Activated T-helper 9 cell treated with anti-CD3 and anti-CD28 coated beads, Interleukin-2, amount 50 U/mL, for 16 hours (primary cell): ENCODE measurements at places on chromosomes 12 and 14.

- DNase-seq = no peak
Observed at GRCh38 chr12:131673888-131674257, 37.0 kb upstream of the SFSWAP start.

- no peak for DNase-seq
Observed at GRCh38 chr12:18054925-18055619, 34.9 kb downstream of the RERGL start.

- no peak for DNase-seq
Observed at GRCh38 chr12:42921741-42922504, 332.4 kb upstream of the PRICKLE1 start.

- DNase-seq = no peak
Observed at GRCh38 chr12:57097554-57097835, 8.6 kb downstream of the NAB2 start.

DNA sequence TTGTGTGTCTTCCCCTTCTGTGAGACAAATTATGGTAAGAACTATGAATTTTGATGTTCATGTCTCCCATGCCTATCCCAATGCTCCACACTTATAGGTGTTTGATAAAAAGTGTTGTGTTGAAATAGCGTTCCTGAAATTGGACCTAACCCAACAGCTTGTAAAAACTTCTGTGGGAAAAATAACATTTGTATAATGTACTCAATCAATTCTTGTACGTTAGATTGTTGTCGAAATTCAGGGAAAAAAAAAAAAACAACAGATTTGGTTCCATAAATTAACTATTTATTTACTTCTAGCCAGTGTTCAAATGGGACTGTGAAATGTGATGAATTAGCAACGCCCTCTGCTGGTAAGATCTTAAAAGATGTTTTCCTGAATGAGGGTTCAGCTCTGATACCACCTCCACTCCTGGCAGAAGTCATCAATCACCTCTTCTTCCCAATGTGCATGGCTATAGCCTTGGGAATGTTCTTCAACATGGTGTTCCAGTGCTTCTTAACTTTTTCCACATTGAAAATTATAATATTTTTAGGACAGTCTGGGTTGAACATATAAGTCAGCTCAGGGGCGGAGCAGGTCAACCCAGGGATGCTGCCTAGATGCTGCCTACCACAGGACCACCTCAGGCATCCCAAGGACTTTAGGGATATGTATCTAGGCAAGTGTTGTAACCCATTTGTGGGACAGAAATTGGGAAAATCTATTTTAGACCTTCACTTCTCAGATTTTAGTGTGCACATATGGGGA lies 170.6 kb downstream of the OTOGL start:
- DNase-seq = no peak

- DNase-seq = no peak
Observed at GRCh38 chr12:6684609-6685008, 4.6 kb downstream of the ZNF384 start.

DNA sequence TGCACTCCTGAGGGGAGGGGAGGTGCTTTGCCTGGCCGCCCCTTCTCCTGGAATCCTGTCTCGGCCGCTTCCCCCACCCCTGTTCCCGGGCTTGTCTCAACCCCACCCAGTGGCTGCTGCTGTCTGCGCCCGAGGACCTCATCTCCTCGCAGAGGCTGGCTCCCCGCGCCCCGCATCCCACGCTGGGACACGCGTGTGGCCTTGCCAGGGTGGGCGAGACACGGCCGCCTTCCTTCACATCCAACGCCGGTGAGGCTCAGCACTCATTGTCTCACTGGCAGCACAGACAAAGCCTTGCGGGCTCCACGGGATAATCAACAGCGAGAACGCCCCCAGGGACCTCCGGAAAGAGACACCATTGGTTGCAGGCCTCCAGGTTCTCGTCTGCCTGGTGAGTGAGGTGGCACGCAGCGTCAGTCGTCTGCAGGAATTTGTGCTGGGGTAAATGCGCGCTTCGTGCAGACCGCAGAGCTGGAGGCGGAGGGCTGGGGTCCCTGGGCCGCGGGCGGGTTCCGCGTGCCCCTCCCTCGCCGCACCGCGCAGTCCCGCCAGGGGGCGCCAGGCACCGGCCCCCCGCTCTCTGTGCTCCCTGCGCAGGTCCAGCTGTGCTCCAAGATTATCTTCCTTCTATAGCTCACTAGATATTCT lies 26.8 kb downstream of the CCDC177 start:
- DNase-seq = no peak

DNA sequence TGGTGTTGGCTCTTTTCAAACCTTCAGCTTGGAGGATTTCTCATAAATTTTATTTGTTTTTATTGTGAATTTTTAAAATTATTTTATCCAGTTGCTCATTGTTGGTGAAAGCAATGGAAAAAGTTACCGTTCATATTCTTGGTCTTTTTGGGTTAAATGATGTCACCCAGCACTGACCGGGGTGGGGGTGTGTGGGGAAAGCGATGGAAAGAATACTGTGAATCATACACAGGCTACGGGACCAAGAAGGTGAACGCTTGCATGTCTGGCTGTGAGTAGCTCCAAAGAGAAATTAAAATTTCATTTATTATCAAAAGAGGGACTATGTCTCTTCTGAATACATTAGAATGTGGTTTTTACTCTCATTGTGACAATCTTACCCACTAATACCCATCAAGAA lies 430.1 kb downstream of the AEBP2 start:
- DNase-seq = no peak

DNA sequence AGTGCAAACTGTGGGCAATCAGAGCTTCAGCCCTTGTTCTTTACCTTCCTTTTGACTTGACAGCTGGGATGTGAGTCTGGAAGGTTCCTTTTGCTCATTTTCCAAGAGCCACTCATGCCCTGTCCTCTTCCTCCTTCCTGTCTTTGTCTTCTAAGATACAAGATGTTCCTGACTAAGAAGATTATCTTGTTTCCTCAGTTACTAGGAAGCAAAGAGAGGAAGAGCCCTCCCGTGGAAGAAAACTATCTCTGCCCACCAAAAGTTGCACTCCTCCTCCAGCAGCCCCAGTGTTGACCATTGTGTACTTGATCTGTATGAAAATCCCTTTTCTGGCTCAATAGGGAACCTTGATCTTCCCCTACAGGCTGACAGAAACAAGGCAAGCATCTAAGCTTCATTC lies 138.0 kb downstream of the C12orf75 start:
- no peak for DNase-seq

DNA sequence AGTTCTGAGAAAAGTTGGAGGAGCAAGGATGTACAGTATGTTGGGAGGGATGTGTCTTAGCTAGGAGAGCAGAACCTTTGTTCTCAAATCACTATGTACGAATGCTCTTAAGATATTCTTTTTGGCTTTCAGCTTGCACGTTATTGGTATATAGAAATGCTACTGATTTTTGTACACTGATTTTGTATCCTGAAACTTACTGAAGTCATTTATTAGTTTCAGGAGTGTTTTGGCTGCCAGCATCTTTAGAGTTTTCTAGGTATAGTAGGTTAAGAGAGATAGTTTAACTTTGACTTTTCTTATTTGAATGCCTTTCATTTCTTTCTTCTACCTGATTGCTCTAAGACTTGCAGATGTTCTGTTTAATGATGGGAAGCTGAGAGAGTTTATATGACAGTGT lies 442.8 kb upstream of the FBXO33 start:
- DNase-seq = no peak

DNA sequence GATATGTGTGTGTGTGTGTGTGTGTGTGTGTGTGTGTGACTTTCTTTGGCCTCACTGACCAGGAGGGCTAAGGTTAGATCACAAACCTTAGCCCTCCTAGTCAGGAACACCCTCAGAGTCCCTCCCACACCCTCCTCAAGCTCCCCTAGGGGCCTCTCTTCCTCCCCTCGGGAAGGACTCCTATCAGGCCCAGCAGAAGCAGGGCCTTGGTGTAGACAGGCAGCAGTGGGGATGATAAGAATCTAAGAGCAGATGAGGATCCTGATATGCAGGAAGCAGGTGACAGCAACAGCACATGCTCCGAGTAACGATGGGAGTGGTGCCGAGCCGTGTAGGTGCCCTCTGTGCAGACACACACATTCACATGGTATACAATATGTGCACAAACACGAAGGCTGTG lies 20.7 kb downstream of the PLEK2 start:
- DNase-seq = no peak

- DNase-seq = no peak
Observed at GRCh38 chr14:92774572-92774971, 19.5 kb upstream of the GOLGA5 start.

- no peak for DNase-seq
Observed at GRCh38 chr14:32491416-32492016, 162.4 kb downstream of the AKAP6 start.

- DNase-seq = peak; percentile 93
Observed at GRCh38 chr12:108731866-108732461, 646 bp upstream of the CORO1C start.

- no peak for DNase-seq
Observed at GRCh38 chr14:64841772-64842750, 37.6 kb downstream of the SPTB start.

DNA sequence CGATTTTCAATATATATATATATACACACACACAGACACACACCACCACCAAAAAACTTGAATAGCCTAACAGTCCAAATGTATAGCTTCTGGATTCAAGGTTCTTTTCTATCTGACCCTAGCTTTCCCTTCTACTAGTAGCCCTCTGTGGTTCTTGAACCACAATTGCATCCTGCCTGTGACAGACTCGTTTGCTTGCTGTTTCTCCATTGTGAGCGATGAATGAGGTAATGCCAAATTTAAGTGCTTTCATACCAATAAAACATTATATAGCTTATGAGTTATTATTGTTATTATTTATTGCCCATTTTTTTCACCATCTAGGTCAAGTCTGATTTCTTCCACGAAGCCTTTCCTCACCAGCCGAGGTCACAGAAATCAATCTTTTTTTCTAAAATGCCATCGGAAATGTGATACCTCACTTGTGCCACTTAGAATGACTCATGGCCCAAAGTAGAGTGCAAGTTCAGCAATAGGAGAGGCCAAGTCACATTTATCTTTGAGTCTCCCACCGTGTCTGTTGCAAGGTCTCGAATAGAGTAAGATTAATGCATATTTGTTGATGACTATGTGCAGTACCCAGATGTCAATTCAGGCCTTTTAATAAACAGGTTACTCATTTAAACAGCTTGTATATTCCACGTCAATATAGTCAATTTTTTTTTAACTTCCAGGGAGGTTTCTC lies 1015.8 kb upstream of the SEL1L start:
- no peak for DNase-seq

DNA sequence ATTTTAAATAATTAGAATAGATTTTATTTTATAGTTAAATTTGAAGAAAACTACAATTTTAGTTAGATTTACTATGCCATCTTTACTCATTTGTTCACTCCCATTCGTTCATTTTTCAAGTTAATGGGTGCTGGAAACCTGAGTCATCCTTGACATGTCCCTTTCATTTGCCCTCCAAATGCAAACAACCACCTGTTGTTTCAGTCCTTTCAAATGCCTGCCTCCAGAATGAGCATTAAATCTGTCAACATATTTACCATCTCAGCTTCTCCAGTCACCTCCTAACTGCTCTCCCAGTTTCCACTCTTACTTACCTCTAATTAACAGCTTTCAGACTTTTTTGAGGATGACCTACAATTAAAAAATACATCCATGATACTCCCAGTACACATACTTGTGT lies 375.5 kb downstream of the RAD51B start:
- DNase-seq = no peak

GRCh38 chr12:109121346-109121880 lies 5.0 kb downstream of the ACACB start:
- DNase-seq = no peak

DNA sequence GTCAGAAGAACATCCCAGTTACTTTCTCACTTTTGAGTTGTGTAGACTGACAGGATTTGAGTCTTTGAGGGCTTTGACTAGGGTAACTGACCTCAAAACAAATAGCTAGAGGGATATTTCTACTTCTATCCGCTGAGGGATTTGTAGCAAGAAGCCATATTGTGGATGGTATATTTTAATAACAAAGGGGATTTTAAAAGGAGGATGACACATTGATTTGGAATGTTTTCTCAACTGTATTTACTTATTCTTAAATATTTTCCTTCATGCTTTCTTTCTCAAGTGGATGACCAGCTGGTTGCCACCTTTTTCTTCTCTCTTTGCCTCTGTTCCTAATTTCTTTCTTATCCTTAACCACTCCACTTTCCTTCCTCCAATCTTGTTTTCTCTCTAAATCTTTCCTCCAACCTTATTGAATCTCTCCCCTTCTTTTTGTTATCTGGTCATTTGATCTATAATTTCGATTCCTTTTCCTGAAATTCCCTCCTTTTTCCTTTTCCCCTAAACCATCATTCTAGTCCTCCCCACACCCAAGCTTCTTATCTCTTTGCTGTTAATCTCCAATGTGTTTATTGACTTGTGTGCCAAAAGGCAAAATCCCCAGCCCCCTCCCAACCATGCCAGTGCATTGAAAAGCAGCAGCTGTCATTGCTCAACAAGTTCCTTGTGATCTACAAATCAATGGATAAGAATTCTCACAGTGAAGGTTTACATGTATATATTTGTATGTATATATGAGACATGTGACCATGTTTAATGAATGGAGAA lies 411.6 kb downstream of the RAD51B start:
- no peak for DNase-seq

DNA sequence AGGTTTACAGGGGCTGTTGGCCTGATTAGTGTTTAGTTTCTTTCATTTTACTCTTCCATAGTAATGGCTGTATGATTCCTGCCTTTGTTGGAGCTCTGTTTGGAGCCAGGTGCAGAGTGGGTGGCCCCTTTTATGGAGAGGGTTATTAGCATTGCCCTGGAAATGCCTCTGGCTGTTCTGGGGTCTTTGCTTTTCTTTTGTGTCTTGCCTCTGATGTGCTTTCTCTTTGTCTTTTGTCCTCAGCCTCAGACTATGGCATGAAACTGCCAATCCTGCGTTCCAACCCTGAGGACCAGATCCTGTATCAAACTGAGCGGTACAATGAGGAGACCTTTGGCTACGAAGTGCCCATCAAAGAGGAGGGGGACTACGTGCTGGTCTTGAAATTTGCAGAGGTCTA lies 6.9 kb downstream of the MLEC start:
- DNase-seq = no peak

- DNase-seq = no peak
Observed at GRCh38 chr12:2039034-2039433, 13.8 kb upstream of the CACNA1C start.

DNA sequence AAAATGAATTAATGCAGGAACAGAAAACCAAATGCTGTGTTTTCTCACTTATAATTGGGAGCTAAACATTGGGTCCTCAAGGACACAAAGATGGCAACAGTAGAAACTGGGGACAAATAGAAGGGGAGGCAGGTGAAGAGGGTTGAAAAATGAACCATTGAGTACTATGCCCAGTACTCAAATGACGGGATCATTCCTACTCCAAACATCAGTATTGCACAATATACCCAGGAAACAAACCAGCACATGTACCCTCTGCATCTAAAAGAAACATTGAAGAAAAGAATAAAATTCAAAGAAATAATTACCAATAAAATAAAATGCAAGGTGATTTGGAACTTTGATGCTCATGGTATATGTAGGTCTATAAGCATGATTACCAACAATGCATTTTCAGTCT lies 110.8 kb downstream of the LMO3 start:
- DNase-seq = no peak

GRCh38 chr12:108720757-108721514 lies 10.4 kb downstream of the CORO1C start:
- DNase-seq = no peak

- DNase-seq = no peak
Observed at GRCh38 chr14:86057018-86057667, 527.2 kb downstream of the FLRT2 start.

- peak; percentile 70 for DNase-seq
Observed at GRCh38 chr12:132444957-132445883, 44.7 kb upstream of the FBRSL1 start.
